ENCODE measurements at places on chromosomes 7 and 10. TPM values are rescaled to one million over a fixed set of nuclear protein-coding genes. Genes with fewer than 3 reads are reported as not detected.

Gene CRHR2
- polyA plus RNA-seq, result not detected

Gene CALML3
- polyA plus RNA-seq, result 0.17 TPM

Gene HYAL4
- not detected for polyA plus RNA-seq

Gene LRRD1
- not detected for polyA plus RNA-seq

Gene CALHM1
- not detected for polyA plus RNA-seq

Gene FLNC
- not detected for polyA plus RNA-seq

Gene CYP3A4
- polyA plus RNA-seq, result not detected

Gene OPN1SW
- 0.97 TPM for polyA plus RNA-seq

Gene HOXA11
- polyA plus RNA-seq, result not detected

Gene H2BK1
- polyA plus RNA-seq, result not detected

Gene IFIT2
- polyA plus RNA-seq, result 1.8 TPM

Gene NET1
- polyA plus RNA-seq, result 5.5 TPM
